ENCODE measurements at places on chromosomes 5 and 9. TPM values are rescaled to one million over a fixed set of nuclear protein-coding genes. Genes with fewer than 3 reads are reported as not detected.

- H3K4me3 ChIP-seq: peak overlapping the region; percentile 84
- DNase-seq: peak; percentile 98
- H3K27ac ChIP-seq: peak overlapping the region; percentile 78
- peaks cover 16% of the 10 kb centered on the region for H3K27me3 ChIP-seq
- H3K36me3 ChIP-seq: no peaks in the 10 kb centered on the region
- peaks cover 11% of the 10 kb centered on the region for H3K4me1 ChIP-seq
Measured at GRCh38 chr9:89661956-89662717, 57.3 kb downstream of the GADD45G start.

IFNK gene
- total RNA-seq: not detected

DNA sequence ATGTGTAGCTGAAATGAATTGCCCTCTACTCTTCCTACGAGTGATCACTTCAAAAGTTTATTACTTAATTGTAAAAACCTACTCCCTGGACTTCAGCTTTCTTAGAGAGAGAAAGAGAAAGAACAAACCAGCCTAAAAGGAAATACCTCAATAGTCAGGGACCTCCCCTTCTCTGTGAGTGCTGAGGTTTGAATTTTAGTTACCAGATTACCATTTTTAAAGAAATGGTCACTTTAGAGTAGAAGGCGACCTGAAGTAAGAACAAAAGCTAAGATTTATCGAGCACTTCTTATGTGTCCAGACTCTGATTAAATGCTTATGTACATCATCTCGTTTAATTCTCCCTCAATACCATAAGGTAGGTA lies 11.3 kb downstream of the RAPGEF1 start:
- H3K4me1 ChIP-seq: peaks cover 62% of the 10 kb centered on the region
- no peaks in the 10 kb centered on the region for H3K27me3 ChIP-seq
- H3K4me3 ChIP-seq: no peak overlapping the region
- no peak for DNase-seq
- no peaks in the 10 kb centered on the region for H3K36me3 ChIP-seq

GABRA6 gene
- total RNA-seq: not detected

PCDHGB2 gene
- total RNA-seq: 1.0 TPM

NHP2 gene
- 74.1 TPM for total RNA-seq

- peaks cover 55% of the 10 kb centered on the region for H3K4me1 ChIP-seq
- H3K4me3 ChIP-seq: no peak overlapping the region
- no peaks in the 10 kb centered on the region for H3K27me3 ChIP-seq
- peak overlapping the region; percentile 42 for H3K27ac ChIP-seq
- H3K36me3 ChIP-seq: peaks cover 3% of the 10 kb centered on the region
Measured at GRCh38 chr9:106897236-106897635, 34.3 kb downstream of the ZNF462 start.
